Spleen (tissue), 13 donors: ENCODE measurements at places on chromosomes 5 and 9.

DNA sequence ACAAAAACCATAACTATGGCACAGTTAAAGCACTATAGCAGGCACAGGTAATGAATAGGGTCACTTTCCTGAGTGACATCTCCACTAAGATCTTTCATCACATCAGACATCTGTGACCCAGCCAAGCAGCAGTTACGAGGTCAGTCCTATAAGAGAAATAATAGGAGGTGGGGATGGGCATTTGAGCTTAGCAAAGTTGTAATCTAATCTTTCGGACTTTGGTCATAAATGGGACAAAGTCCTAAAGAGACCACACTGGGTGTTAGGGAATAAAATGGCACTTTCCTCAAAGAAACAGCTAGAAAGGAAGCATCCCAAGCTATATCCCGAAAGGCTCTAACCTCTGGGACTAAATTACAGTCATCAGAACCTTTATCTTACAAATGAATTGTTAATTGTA lies 432.2 kb downstream of the PIK3R1 start:
- no peak for DNase-seq

DNA sequence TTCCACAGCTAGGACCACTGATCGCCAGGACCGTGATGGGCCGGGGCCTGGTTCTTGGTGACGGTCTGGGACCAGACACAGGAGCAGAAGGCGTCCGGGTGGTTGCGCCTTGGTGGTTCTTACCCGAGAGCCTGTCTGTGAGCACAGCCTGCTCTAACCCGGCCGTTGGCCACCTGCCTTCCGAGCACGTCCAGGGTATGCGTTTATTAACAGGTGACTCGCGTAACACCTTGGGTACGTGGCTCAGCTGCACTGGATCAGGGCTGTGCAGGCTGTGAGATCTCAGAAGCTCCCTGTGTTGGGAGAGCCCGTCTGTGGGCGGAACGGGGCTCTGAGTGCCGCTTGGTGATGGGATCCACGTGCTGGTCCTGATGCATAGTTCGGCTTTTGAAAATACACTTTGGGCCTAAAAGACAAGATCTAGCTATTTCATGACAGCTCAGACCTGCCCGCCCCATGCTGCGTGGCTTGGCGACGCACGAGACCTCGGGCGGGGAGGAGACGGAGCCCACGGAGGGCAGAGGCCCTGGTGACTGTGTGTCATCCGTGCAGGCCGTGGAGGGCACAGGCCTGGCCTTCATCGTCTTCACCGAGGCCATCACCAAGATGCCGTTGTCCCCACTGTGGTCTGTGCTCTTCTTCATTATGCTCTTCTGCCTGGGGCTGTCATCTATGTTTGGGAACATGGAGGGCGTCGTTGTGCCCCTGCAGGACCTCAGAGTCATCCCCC lies 6.7 kb upstream of the SLC6A18 start:
- no peak for DNase-seq

DNA sequence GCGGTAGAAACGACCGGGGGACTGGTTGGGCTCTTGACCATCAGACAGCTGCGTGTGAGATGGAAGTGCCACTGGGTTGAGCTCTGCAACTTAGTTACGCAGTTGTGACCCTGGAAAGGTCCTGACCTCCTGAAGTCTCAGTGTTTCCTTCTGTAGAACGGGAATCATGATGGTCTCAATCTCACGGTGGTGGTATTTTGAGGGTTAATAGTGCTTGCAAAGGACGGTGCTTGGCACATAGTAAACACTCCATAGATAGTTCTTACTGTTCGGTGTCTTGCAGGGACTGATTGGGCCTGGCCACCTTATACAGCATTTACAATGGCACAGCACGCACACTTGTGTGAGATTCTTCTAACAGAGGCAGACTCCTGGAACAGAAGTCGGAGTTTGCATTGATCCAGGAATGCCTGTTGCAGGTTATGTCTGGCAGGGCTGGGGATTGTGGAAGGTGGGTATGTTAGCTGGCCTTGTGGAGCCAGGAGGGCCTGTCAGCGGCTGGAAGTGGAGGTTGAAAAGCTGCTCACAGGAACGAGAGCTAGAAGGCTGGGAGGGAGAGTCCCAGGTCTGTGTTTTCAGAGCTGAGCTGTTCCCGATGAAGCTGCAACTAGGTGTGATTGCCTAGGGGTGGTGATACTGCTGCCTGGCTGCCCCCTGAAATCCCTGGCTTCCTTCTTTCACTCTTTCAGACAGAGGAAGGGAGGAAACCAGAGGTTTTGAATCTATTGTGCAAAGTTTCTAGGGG lies 962 bp upstream of the TXN start:
- DNase-seq, result peak; percentile 79

- DNase-seq, result no peak
Measured at GRCh38 chr5:1031306-1031959, 22.8 kb downstream of the NKD2 start.

- DNase-seq, result no peak
Measured at GRCh38 chr9:38024036-38024681, 44.9 kb downstream of the SHB start.

DNA sequence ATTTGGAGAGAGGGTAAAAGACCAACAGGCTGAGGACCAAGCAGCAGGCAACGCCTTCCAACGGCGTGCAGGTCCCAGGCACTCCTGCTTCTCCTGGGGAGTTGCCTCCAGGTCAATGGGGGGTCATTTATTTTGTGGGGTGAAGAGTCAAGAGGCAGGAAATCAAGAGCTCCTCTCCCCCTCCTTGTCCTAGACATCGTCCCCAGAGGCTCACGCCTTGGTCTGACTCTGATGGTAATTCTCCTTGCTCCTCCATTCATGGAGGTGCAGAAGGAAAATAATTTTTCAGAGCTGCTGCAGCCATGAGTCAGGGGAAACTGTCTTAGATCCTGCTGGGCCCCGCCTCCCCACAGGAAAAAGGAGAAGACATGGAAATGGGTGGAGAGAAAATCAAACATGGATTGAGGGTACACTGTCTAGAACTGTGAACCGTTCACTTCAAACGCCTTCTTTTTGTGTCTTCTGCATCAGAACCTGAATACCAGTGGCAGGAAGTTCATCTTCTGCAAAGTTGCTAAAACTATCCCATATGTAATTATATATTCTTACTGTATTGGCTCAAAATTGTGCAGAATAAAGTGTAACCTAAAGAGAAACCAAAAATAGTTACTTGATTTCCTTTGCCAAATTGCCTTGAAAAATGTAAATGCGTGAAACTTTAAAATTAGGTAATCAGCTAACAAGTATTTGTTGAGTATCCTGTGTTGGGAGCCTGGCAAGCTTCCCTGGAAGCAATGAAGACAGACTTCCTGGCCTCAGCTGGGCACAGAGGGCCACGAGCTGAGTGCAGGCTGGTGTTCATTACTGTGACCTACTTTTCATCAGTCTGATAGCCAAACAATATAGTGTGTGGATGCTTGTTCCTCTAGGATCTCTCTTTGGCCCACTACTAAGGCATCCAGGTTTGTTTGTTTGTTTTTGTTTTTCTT lies 142.0 kb downstream of the CMYA5 start:
- no peak for DNase-seq

DNA sequence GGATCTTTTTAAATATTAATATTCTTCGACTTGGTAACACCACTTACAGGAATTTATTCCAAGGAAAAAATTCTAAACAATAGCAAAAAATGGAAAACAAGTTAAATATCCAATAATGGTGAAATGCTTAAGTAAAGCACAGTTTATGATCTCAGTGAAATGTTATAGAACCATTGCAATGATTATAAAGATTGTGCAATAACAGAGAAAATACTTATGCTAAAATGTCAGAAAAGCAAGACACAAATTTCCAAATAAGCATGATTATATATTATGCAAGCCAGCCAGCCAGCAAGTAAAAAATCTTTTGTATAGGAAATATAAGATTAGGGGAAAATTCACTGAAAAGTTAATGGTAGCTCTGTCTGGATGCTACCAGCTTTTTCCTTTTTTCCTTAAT lies 102.7 kb upstream of the EFNA5 start:
- DNase-seq, result no peak

- no peak for DNase-seq
Measured at GRCh38 chr5:146867996-146868708, 10.4 kb downstream of the PPP2R2B start.

DNA sequence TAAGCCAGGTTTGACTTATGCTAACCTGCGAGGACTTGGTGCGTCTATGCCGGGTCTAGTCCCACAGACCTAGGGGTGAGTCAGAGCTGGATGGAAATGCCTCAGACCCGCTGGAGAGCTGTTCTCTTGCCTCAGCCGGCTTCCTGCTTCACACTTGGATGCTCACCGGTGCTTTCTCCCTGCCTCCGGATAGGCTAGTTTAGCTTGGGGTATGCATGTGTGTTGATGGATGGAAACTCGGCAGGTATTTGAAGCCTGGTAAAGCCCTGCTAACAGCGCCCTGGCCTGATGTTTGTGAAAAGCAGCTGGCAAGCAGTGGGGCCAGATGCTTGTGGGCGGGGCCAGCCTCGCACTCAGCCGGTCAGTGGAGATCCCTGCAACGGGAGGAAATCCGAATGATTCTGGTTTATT lies 29.3 kb downstream of the PRRC2B start:
- peak; percentile 64 for DNase-seq

DNA sequence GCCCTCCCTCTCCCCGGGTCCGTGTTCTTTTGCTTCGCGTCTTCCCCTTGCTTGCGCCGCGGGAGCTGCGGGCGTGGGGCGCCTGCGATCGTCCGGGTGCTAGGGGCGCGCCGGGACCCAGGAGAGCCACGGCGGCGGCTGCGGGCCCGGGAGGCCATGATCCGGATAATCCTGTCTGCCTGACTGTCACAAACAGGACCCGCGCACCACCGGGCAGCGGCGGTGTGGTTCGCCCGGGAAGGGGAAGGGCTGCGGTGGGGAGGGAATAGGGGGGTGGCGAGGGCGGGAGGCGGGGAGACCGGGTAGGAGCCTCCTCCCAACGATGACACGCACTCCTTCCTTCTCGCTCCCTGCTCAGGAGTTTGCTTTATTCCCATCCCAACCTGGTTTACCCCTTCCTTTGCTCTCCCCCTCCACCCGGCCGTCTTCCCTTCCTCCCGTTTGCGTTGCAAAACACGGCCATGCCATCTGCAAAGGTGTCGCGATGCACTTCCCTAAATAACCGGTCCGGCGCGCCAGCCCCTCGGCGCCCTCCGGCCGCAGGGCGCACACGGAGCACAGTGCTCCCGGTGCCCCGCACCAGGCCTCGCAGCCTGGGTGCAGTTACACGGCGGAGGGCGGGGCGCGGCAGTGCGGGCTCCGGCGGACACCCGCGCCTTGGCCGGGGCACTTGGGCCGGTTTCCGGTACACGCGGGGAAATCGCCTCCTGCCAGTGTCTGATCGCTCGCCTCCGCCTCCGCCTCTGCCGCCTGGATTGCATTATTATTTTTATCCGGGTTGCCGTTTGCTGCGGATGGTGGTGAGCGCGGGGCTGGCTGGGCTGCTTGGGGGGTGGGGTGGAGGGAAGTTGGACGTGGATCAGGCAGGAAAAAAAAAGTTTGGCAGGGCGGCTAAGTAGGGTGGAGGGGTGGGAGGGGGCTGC lies 1.5 kb downstream of the SMARCA2 start:
- DNase-seq, result peak; percentile 93

- peak; percentile 82 for DNase-seq
Measured at GRCh38 chr5:136087961-136088871, 44.4 kb upstream of the SMAD5 start.

- no peak for DNase-seq
Measured at GRCh38 chr9:120389300-120389699, 190.7 kb downstream of the CDK5RAP2 start.

DNA sequence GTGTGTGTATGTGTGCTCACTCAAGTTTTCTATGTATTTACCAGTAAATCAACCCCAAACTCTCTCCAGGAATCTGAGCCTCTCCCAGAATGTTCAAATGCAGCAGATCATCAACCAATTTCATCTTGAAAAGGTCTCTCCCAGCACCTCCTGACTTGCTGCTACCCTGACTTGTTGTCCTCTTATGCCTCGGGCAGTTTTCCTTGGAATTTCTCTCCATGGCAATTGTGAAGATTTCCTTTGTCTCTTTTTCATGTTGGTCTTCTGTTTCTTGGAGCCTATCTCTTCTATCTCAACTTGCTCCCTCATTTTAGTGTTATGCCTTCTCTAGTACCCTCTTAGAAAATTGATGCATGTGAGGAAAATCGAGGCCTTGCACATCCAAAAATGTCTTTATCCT lies 303.6 kb upstream of the KIF2A start:
- DNase-seq, result no peak

- DNase-seq, result no peak
Measured at GRCh38 chr9:90047828-90048227, 443.0 kb downstream of the GADD45G start.

- no peak for DNase-seq
Measured at GRCh38 chr9:34451135-34451534, 7.2 kb downstream of the FAM219A start.

- no peak for DNase-seq
Measured at GRCh38 chr5:149223081-149223848, 48.4 kb upstream of the AFAP1L1 start.

GRCh38 chr5:64530076-64530475 lies 24.3 kb downstream of the RGS7BP start:
- no peak for DNase-seq

DNA sequence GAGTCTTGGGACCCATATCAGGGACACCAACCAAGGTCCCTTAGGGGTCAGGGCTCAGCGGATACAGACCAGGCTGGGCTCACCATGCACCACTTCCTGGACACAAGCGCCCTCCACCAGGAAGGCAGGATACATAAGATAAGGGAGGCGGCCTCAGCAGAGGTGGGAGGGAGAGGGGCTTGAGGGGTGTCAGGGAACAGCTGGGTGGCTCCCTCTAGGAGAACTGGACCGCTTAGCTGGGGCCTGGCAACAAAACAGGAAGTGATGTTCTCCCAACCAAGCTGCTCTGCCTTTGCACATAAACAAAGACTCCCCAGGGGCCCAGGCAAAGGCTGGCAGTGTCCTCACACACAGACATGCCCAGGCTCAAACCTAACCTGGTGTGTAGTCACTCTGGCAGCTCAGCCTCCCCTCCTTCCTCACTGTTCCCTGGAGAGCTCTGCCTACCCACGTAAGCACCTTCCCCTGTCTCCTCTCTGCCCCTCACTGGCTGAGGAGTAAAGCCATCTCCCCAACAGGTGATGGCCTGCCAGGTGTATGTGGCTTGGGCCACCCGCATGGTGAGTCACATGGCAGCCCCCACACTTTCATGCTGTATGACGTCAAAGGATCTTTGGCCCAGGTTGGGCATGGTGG lies 5.8 kb upstream of the BICD2 start:
- peak; percentile 88 for DNase-seq

- peak; percentile 84 for DNase-seq
Measured at GRCh38 chr5:177495243-177496060, 2.0 kb downstream of the PDLIM7 start.

DNA sequence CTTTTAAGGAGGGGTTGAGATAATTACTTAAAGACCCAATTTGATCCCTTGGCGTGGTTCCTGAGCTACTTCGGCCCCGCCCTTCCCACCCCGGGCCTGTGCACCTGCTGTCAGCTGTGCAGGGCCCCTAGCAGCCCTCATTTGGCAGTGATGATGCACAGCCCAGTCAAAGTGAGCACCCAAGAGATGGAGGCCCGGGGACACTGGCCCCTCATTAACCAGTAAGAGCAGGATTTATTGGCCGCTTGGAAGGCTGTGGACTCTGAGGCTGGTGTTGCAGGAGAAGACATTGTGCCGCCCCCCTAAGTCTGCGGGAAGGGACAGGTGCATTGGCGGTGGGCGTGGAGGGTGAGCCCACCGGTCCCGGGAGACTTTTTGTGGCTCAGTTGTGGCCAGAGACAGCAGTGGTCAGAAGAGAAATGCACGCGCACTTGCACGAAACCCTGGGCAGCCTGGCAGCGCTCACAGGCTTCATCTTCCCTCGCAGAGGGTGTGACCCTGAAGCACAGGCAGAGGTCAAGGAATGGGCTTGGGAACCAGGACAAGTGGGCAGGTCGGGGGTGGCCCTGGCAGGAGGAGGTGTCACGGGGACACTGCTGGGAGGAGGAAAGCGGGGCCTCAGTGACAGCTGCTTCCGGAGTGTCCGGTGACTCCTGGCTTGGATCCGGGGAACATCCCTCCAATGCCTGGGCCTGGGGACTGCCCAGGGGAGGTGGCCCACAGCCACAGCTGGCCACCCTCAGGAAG lies 74.0 kb upstream of the RXRA start:
- DNase-seq, result no peak
